Stimulated activated CD8-positive, alpha-beta memory T cell treated with anti-CD3 and anti-CD28 coated beads, Interleukin-7, amount 100 ng/mL, for 1 hour (primary cell): ENCODE measurements at places on chromosomes 1 and 21.

DNA sequence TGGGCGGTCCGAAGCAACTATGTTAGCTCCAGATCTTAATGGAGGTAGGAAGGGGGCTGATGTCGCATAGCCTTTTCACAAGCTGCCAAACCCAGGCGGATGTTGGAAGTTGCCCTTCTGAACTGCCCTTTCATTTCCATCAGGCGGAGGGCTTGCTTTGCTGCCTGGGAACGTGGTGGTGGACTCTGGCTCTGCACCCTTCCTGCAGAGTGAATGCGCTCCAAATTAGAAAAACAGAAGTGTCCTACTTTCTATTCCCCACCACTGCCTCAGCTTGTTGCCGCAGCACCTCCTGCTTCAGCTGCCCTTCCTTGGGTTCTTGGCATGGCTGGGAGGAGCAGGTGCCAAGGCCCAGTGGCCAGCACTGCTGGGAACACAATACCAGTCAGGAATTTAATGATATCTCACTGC is 60.6 kb downstream of the AK4 start:
- no peak for DNase-seq

DNA sequence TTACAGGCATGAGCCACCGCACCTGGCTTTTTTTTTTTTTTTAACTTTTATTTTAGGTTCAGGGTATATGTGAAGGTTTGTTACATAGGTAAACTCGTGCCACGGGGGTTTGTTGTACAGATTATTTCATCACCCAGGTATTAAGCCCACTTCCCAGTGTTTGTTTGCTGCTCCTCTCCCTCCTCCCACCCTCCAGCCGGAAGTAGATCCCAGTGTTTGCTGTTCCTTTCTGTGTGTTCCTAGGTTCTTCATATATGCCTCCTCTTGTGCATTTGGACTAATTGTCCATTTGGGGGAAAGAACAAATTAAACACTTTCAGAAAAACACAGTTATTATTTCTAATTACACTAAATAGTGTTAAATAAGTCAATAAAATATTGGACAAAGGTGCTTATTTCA is 1.1 kb upstream of the SLC2A7 start:
- DNase-seq = no peak

GRCh38 chr21:42160111-42160721 is 58.7 kb upstream of the ABCG1 start:
- no peak for DNase-seq

- no peak for DNase-seq
These were observed 26.7 kb upstream of the GLIS1 start for GRCh38 chr1:53765657-53766056.
